ENCODE measurements at places on chromosomes 2 and 18.
A peak's percentile ranks its signal among the peaks of the same experiment; 100 is the strongest.

GRCh38 chr2:85888684-85889626 is at the start of gene ST3GAL5:
Gene ST3GAL5 (minus strand): TSS chr2:85888990. CDS start chr2:85888905, 85 bp downstream.
- DNase-seq, result peak; percentile 78

GRCh38 chr2:160257743-160258491 is 57.8 kb upstream of the ITGB6 start:
- no peak for DNase-seq

- no peak for DNase-seq
Observed at GRCh38 chr18:61172624-61173023, 160.6 kb upstream of the CDH20 start.

DNA sequence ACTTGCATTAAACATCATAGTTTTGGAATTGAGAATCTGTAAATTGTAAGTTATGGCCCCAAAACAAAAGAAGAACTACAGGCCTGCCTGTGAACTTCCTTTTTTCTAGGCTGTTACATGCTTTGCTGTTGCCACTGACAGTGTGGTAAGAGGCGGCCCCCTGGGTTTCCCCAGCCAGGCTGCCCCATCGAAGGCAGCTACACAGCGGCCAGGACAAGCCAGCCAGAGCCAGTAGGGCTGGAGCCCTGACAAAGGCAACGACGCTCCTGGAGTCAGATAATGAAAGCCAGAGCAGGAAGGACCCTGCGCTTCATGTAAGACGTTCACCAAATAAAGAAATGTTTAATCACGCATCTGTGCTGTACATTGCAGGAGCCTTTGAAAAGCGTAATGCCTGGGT is 55.0 kb downstream of the ANKRD44 start:
- DNase-seq, result no peak

- DNase-seq, result peak; percentile 51
Observed at GRCh38 chr2:74507926-74508520, 528 bp upstream of the PCGF1 start.

DNA sequence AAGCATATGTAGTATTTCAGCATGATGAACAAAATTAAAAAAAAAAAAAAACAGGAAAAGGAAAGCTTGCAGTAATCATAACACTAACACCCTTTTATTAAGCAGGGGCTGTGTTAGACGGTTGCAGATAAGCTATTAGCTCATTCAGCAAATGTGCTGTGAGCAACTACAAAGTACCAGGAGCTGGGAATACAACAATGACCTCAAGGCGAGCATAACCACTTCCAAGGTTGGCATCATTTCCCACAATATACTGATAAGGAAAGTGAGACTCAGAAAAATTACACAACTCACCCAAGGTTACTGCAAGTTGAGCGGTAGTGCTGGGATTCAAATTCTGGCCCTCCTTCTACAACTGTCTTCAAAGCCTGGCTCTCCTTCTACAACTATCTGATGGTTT is 38.2 kb upstream of the ACTR3 start:
- no peak for DNase-seq

- DNase-seq, result no peak
Observed at GRCh38 chr2:11945139-11946126, 199.0 kb downstream of the LPIN1 start.

DNA sequence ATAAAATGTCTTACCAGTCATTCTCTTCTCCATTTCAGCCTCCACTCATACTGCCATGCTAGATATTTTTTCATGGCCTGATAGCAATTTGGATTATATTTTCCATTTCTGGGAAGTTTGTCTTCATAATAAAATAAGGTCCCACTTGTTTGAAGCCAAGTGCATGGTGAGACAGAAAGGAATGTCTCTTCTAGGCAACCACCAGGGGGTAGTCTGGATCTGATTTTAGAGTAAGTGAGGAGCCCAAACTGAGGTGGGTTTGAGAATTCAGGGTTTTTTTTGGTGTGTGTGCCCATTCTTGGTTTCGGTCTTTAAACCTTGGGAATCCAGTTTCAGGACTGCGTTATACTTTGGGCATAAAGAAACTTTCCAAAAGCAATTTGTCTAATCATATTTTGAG is 315.5 kb downstream of the RPRM start:
- peak; percentile 58 for DNase-seq

- DNase-seq, result no peak
Observed at GRCh38 chr2:15733867-15734673, 142.4 kb downstream of the DDX1 start.

DNA sequence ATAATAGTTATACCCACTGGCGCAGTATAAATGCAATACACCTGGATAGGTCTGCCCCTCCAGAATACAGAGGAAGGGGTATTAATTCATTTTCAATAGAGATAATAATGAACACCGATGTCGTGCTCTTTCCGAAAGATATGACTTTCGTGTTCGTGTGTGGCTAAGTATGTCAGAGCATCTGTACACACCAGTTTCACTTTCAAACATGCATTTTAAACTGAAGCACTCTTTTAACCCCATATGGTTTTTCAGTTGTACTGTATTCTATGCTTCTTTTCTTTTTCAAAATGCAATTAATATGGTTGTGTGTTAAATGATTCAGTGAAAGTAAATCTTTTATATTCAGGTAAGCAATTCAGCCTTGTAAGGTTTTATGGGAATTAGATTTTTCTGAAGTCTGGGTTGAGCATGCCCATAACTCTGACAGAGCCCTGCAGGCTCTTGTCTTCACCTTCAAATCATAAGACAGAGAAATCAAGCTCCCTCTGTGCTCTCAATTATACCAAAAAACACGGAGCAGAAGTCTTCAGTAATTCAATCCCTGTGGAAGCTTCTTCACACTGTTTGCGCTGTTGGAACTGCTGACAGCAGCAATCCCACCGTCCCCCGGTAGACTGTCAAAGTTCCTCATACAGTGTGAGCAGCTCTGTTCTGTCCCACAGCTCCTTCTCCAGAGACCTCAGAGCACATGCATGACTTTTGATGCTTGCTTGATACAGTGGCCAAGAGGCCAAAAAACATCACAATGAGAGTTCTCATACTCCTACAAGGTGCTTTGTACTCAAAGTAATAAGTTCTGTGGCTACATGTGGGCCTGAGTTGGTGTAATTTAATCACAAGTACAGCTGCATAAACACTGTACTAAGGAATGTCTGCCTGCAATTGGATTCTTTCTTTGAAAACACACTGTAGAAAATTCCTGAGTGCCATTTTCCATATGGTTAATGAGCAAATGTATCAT is 186.8 kb downstream of the ZNF521 start:
- DNase-seq, result no peak

- DNase-seq, result no peak
Observed at GRCh38 chr2:241834527-241835210, 24.0 kb downstream of the PDCD1 start.

- DNase-seq, result no peak
Observed at GRCh38 chr2:235954888-235955480, 213.2 kb downstream of the GBX2 start.

DNA sequence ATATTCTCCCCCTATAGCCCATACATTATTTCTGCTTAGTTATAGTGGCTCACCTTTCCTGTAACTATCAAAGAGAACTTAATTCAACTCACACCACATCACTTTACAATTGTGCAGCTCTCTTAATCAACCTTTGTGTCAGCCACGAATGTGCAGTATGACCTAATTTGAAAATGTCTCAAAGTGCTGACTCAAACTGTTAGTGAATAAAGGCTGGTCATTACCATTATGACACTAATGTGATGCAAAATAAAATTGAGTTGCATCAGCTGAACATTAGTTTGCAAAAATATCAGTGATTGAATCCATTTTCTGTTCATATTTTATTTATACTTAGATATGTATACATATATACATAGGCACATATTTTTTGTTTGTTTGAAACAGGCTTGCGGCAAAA is 251.8 kb downstream of the MEIS1 start:
- no peak for DNase-seq

GRCh38 chr2:10941383-10941782 is 29.6 kb downstream of the KCNF1 start:
- no peak for DNase-seq

- no peak for DNase-seq
Observed at GRCh38 chr2:166560022-166560421, 66.0 kb upstream of the SCN7A start.

- no peak for DNase-seq
Observed at GRCh38 chr2:938181-939005, 12.3 kb upstream of the SNTG2 start.

GRCh38 chr2:127326289-127326945 is 32.5 kb upstream of the ERCC3 start:
- DNase-seq, result no peak

DNA sequence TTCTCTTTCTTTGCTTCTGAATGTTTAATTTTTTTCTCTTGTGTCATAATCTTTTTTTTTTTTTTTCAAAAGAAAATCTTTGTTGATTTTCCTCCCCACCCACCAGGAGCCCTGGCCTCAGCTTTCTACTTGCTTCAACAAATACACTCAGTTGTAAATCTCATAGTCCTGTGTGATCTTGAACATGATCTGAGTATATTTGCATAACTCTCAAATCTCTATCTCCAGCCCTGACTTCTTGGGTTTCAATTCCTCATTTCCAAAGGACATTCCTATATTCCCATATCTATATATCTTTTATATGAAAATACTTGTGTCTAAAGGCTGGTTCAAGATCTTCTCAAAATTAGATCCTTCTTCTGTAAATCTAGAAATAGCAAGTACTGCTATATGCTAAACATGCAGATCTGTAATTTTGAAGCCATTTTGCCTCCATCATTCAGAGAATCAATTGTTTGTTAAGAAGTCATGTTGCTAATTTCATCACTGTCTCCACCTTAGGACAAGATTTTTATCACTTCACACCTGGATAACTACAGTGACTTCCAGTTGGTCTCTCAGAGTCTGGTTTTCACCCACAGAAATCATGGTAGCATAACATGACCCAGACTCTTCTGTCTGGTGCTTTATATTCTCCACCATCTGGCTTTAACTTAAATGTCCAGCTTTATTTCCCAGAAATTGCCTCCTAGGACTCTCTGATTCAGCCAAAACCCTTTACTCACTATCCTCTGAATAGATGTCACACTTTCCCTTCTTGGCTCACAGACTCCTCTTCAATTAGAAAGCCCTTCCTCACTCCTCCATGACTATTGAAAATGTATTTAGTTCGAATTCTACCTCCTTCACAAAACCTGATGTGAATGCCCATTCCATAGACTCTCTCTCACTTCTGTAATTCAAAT is 98.1 kb downstream of the ZEB2 start:
- DNase-seq, result no peak

- DNase-seq, result no peak
Observed at GRCh38 chr2:34261701-34262100, 662.6 kb upstream of the FAM98A start.

DNA sequence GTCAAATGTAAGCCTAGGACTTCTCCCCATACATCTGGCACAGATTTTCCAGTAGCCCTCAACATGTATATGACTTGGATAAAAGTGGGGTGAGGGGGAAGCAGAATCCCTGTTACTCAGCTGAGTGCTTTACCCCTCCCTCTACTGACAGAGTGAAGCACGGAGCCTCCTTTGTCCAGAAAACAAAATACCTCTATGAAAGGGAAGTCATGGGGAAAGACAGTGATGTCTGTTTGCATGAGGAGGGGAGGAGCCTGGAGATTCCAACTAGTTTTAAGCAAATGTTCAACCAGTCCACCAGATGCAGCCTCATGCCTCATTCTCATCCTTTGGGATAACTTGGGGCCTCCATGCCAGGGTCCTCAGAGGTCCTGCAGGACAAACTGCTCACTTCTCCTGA is 203.9 kb downstream of the SMAD2 start:
- no peak for DNase-seq

DNA sequence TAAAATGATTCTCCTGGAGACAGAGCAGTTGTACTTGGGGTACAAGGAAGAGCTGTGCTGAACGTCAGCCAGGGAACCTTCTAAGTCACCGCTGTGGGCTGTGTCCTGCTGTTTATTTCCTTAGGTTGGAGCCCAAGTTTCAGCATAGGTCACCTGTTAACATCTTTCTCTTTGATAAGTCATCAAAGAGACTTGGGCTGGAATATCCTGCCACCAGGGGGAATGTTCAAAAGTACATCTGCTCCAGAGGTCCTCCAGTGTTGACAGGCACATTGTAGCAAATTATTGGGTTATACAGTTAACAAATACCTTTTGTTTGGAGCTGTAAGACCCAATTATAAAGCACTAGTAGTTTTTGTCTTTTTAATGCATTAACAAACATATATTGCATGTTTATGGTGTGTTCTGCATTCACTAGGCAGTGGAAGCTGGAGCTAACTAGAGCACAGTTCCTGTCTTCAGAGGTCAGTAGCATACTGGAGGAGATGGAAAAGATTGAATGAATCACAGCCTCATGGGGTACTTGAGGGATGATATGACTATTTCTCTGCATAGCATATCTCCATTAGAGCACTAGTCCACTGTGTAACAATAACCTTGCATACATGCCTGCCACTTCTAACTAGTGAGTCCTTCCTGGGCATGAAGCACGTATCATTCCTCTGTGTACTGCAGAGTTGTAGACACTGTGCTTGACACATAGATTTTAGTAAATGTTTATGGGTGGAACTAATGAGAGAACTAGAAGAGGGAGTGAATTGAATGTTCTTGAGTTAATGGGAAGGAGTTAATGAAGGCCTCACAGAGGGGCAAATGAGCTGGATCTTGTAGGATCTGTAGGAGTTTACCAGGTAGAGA is 182.1 kb downstream of the AGAP1 start:
- DNase-seq, result no peak

GRCh38 chr18:41244591-41245037 is 710.4 kb upstream of the PIK3C3 start:
- DNase-seq, result no peak

DNA sequence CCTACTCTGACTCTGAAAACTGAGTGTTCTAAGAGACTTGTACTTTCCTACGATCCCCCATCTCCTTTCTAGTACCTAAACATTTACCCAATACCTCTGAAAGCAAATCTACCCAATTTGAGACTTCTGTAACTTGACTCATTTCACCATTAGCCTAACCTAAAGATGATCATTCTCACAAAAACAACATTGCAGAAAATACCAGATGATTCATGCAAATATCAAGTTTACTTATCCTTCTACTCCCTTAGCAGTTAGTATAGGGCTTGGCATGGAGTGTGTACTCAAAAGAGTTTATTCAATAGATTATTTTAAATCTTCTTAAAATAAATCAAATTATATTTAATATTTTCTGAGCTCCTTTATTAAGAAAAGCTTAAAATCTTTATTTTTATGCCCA is 89.6 kb downstream of the NR4A2 start:
- no peak for DNase-seq

GRCh38 chr2:239351687-239352086 is 49.1 kb downstream of the HDAC4 start:
- no peak for DNase-seq

DNA sequence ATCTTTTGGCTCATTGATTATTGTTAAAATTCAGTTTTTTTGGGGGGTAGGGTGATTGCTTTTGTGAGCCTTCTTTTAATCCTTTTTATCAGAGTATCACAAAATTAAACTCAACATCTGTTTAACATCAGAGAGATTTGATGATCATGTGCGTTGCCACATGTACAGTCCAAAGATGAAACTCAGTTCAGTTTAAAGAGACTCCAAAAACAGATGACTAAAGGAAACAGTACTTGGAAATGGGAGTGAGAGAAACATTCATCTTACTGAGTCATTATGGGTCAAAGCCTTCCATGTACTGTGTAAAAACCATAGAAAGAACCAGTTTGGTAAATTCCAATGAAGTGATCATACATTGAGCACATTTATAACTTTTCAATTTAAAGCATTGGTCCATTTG is 53.0 kb downstream of the LYPD6 start:
- DNase-seq, result no peak
